ENCODE measurements at places on chromosomes 12 and 14.
A peak's percentile ranks its signal among the peaks of the same experiment; 100 is the strongest.

DNA sequence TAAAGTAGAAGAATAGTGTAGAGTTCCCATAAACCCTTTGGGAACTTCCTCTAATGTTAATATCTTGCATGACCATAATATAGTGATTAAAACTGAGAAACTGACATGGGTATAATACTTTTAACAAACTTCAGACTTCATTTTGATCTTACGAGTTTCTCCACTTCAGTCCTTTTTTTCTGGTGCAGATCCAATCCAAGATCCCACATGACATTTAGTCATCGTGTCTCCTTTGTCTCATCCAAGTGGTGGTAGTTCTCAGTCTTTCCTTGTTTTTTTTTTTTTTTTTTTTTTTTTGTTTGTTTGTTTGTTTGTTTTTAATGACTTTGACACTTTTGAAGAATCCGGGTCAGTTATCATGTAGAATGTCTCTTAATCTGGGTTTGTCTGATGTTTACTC, 179.2 kb downstream of the CACNA1C start:
- DNase-seq: no peak

- no peak for DNase-seq
Measured at GRCh38 chr12:65477721-65478120, 199.2 kb downstream of the MSRB3 start.

DNA sequence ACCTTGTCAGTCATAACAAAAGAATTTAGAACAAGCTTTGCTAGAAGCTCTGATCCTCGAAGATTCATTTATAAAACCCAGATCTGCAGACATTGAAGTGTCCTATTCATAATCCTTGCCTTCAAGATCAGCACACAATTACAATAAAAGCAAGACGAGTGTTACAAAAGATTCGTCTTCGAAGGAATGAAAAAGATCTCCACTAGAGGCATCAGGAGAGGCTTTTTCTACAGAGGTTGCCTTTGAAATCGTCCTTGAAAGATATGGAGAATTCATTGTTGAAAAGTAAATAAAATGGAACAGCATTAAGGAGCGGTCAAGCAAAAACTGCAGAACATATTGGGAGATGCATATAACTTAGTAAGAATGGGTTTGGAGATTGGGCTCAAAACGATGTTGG, 146.4 kb downstream of the BMP4 start:
- DNase-seq: no peak

DNA sequence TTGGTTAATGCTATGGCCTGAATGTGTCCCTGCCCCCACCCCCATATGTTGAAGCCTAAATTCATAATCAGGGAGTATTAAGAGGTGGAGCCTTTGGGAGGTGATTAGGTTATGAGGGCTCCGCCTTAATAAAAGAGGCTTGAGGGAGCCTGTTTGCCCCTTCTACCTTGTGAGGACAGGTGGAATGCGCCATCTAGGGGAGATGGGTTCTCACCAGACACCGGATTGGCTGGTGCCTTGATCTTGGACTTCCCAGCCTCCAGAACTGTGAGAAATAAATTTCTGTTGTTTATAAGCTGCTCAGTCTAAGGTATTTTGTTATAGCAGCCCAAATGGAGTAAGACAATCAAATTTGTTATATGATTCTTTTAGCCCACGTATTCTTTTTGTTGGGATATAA, 148.3 kb downstream of the PTCSC3 start:
- DNase-seq: no peak

GRCh38 chr12:68559984-68560850, 50.5 kb upstream of the RAP1B start:
- no peak for DNase-seq

GRCh38 chr12:49792181-49792970, 35.8 kb downstream of the NCKAP5L start:
- DNase-seq: no peak

DNA sequence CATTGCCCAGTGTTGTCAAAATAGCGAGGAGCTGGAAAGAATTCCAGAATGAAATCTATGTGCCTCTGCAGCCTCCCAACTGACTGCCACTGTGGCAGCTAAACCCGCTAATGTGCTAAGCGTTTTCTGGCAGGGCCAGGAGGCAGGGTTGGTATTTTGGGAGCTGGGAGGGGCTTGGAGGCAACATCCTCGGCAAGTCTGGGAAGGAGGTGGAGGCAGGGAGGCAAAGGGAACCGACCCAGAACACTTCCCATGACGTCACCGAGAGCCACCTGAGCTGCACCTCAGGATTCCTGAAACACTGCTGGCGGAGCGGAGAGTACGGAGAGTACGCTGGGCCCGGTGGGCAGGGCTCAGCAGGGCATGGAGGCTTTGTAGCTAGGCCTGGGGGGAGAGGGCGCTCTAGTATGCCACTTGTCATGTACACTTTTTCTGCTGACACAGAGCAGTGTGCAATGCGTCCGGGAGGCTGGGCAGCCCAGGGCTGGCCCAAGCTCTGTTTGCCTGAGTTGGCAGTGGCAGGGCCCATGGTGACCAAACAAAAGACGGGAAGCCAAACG, 81.5 kb downstream of the DPF3 start:
- no peak for DNase-seq

- DNase-seq: no peak
Measured at GRCh38 chr12:105622846-105623736, 292.6 kb downstream of the C12orf75 start.

DNA sequence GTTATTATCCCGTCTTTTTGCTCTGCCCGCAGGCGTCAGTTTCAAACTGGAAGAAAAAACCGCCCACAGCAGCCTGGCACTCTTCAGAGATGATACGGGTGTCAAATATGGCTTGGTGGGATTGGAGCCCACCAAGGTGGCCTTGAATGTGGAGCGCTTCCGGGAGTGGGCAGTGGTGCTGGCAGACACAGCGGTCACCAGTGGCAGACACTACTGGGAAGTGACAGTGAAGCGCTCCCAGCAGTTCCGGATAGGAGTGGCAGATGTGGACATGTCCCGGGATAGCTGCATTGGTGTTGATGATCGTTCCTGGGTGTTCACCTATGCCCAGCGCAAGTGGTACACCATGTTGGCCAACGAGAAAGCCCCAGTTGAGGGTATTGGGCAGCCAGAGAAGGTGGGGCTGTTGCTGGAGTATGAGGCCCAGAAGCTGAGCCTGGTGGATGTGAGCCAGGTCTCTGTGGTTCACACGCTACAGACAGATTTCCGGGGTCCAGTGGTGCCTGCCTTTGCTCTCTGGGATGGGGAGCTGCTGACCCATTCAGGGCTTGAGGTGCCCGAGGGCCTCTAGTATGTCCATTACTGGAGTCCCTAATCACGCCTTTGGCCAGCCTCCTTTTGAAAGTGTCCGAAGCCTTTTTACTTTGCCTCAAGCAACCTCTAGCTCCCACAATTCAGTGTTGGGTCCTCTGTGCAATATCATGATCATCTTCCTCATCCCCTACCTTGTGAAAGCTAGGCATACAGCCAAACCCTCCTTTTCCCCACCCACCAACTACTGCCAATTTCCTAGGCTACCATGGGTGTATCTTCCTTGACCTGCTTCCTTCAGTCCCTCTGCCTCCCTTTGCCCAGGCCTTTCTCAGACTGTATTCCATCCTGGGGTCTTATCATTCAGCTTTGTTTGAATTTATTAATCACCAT, 891 bp downstream of the SPRYD4 start:
- DNase-seq: peak; percentile 1

DNA sequence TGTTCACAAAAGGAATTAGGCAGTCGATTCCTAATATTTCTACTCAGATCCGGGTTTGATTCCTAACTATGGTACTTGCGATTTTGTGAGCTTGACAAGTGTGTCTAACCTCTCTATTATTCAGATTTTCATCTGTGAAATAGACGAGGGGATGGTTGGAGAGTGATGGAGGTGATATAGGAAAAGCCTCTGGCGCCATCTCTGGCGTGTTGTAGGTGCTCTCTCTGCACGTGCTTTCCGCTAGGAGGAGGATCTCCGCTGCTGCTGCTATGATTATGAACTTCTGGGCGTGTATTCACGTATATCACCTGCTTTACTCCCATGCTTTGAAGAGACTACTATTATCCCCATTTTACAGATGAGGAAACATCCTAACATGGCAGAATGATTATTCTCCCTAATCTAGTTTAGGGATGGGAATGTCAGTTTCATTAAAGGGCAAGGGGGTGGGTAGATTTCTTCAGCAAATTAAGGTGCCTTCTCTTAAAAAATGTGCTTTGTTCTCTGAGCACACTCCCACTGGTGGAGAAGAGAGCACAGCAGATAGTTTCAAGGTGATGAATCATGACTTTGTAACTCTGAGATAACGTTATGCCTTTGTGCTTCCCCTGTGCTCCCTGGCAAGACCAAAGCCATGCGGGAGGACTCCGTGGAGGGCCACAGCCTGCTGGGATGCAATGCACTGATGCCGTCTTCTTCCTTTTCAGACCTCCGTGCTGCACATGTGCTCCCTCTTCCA, 97.1 kb downstream of the PRIMA1 start:
- no peak for DNase-seq

DNA sequence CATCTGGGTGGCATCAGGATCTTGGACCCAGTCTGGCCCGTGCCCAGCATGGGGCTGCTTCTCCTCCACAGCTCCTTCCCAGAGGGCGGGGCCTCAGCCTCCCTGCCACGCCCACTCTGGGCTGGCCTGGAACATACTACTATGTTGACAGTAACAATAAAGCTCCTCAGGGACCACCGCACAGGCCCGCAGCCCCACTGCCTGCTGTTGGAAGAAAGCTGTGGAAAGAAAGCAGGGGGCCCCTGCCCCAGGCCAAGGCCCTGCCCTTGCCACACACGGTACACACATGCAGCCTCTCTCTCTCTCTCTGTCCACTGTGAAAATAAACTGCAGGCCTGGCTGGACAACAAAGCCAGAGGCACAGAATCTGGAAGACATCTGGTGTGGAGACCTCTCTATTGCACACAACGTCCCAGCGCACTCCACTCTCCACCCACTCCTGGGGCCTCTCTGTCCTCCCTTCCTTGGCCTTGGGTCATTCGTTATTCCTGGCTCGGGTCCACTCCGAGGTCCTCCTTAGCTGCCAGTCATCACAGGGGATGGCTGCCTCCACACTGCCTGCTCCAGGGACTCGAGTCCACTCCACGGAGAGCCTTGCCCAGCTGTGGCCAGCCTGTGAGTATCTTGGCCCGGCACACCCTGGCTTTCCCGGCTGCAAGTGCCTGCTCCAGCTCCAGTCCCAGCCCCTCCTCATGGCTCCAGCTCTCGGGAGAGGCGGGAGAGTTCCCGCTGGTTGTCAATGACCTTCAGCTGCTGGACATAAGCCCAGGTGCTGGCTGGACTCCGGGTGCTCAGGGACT, 11.8 kb upstream of the ENDOU start:
- no peak for DNase-seq

DNA sequence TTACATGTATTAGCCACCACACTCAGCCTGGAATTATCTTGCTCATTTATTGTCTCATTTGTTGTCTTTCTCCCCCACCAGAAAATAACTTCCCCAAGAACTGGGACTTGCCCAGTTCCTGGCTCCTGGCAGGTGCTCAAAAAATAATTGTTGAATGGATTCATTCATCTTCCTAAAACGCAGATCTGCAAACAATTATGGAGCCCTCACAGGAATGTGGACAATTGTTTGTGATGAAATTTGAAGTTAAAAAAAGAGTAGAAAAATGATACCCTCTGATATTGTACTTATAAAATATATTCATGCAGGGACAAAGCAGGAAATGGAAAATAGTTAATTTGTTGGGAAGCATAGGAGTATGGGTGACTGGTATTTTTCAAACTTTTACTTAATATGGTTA, 60.7 kb upstream of the MAP1LC3B2 start:
- no peak for DNase-seq

- DNase-seq: no peak
Measured at GRCh38 chr14:91754185-91754584, 22.3 kb upstream of the CATSPERB start.

GRCh38 chr12:95943330-95943842, at the start of gene AMDHD1:
AMDHD1 (plus strand) TSS chr12:95943331; CDS start chr12:95943399, 68 bp downstream.
- DNase-seq: peak; percentile 44

DNA sequence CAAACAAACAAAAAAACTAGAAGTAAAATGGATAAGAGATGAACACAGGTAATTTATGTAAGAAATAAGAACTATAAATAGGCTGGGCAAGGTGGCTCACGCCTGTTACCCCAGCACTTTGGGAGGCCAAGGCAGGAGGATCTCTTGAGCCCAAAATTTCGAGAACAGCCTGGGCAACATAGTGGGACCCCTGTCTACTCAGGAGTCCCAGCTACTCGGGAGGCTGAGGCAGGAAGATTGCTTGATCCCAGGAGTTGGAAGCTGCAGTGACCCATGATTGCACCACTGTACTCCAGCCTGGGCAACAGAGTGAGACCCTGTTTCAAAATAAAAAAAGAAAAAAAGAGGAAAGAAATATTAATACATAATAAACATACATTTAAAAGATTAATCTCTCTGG, 22.7 kb upstream of the ABCD4 start:
- DNase-seq: no peak

DNA sequence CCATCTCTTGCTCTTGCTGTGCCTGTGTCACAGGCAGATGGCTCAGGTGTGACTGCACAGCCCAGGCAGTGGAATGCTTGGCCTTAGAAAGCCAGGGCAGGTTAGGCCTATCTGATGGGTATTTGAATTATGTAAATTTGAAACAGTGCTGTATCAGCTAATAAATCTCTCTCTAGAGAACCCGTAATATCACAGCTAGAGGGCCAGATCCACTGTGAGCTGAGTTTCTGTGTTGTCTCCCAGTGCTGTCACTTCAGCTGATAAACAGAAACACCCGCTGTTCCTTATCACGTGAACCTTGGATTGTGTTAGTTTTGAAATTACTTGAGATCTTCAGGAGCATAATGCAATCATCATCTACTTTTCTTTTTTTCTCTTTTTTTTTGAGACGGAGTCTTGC, 21.5 kb upstream of the ALDH2 start:
- no peak for DNase-seq

GRCh38 chr14:31173120-31173837, 34.3 kb downstream of the HECTD1 start:
- no peak for DNase-seq

- DNase-seq: no peak
Measured at GRCh38 chr14:75303381-75303789, 24.8 kb downstream of the FOS start.

DNA sequence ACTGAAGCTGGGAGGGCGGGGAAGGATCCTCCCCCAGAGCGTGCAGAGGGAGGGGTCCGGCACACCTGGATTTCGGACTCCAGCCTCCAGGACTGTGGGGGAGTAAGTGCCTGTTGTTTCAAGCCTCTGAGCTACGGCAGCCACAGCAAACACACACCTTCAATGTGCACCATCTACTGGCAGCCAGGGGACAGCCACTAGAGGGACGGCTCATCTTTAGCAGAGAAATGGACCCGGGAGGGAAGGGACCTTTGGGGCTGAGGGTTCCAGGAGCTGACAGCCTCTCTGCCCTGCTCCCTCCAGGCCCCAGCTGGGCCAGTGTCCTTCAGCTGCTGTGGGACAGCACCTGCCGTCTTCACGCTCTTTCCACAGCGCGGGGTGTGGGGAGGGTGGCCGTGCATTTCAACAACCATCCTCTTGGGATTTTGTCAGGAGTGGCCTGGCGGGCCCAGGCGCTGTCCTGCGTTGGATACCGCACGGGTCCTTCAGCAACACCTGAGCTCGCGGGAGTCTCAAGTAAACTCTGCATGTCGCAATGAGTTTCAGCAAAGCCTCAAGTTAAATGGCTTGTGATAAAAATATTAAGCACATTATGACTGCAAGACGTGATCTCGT, 209.2 kb upstream of the C14orf180 start:
- DNase-seq: no peak
